ENCODE measurements at places on chromosomes 16 and 17. TPM values are rescaled to one million over a fixed set of nuclear protein-coding genes. Genes with fewer than 3 reads are reported as not detected.

DNA sequence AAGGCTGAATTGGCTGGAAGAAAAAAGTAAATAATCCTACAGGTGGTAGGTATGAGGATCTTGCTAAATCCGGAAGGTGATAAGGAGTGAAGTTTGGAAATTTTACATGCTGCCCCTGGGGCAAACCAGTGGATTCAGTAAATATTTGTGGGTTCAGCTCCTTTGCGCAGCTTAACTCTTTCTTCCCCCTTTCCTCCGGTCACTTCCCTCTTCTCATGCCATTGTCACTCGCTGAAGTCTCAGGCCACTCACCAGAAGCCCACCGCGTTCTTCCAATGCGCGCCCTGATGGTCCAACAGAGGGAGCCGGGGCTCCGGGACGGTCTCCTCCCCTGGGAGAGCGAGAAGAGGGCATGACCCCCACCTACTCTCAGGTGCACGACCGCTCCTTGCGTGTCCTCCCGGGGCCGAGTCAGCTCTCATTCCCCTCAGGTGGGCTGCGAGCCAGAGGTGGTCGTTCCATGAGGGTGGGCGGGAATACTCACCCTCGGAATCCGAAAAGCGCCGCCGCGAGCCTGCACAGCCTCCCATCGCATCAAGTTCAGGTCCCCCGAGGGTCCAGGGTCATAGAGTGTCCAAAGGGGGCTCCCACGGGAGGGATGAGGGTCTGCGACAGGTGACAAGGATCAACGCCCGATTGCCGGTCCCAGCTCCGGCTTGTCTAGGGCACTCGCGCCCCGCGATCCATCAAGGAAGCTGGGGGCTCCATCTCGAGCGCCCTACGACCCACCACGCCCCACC, 474 bp downstream of the CLN3 start:
- no peak for DNase-seq

GRCh38 chr17:68835071-68835470, 120.1 kb downstream of the ABCA8 start:
- no peak for DNase-seq

DNA sequence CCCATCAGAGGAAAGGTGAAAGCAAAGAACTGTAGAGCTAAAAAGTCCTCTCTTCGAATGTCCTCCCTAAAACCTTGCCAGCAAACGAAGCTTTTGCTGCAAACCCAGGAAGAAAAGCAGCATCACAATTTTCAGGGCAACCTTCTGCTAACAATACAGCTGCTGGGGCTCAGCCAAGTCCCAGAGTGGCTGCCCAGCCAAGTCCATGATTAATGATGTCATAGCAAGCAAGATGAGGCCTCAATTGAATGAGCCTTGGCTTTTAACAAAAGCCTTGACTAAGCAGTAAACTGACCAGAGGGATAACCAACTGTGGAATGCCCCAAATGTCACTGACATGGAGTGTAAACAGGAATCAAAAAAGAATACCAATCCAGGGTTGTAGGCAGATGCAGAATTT, 342.7 kb downstream of the PMP22 start:
- DNase-seq: no peak

DNA sequence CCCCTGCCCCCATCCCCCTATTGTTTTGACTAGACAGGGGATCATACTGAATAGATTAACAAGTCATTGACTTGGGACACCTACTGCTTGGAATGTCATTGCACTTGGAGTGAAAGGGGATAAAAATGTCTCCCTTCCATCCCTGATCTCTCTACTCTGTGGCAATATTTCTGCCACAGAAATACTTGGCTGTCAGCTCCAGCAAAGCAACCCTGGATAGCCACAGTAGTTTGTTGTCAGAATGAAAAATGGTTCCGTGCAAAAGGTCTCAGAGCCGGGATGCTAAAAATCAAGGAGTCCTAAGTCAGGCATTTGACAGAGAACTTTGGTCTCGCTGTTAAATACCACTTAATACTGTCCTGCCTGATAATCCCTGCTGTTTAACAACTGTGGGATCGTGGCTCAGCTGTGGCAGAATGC, 722.0 kb upstream of the SOX9 start:
- DNase-seq: no peak

DNA sequence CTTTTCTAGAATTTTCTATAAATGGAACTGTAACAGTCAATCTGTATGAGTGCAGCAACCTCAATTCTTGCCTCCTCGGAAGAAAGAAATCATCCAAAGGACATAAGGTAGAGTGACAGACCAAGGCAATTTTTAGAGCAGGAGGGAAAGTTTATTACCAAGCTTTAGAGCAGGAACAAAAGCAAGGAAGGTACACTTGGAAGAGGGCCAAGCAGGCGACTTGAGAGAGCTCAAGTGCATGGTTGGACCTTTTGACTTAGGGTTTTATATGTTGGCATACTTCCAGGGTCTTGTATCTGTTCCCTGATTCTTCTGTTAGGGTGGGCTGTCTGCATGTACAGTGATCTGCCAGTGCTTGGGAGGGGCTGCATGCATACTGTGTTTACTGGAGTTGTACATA, 50.3 kb downstream of the SCNN1G start:
- no peak for DNase-seq

GRCh38 chr16:50606431-50607050, 58.3 kb downstream of the NKD1 start:
- DNase-seq: no peak

DNA sequence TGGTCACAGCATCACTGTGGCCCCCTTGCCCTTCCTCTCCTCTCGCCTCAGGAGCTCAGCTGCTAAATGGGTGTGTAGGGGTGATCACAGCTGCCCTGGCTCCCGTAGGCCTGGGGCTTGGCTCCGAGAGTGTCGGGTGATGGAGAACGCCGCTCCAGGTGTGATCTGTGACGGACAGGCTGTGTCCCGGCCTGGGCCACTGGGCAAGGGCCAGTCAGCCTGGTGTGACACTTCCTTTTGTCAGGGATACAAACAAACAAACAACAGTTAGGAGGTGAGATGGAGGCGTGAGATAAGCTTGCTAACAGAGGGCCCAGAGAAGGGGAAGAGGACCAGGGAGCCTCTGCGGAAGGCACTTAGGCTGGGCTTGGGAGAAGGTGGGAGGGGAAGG, 2.0 kb downstream of the ADGRG1 start:
- no peak for DNase-seq

DNA sequence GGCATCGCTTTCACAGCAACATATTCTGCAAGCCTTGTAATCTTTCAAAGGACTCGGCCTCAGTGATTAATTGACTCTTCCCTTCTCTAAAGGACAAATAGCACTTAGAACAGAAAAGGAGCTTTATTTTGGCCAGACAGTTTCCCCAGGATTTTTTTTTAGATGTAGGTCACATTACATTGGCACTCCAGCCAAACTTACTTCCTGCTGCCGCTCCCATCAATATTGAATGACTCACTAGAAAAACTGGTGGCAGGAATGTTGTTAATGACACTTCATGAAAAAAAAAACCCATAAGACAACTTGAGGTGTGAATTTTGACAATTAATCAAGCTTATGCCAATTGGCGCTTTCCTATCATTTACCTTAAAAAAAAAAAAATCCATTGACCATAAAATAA, 432.6 kb downstream of the TOX3 start:
- DNase-seq: no peak

TERB1 gene
- not detected for total RNA-seq

NPIPB5 gene
- total RNA-seq: 421 TPM

CTRL gene
- total RNA-seq: 0.54 TPM

PIRT gene
- total RNA-seq: not detected

TBC1D3B gene
- 4.0 TPM for total RNA-seq
